Effector CD4-positive, alpha-beta T cell (primary cell): ENCODE measurements at places on chromosomes 1 and 21.

DNA sequence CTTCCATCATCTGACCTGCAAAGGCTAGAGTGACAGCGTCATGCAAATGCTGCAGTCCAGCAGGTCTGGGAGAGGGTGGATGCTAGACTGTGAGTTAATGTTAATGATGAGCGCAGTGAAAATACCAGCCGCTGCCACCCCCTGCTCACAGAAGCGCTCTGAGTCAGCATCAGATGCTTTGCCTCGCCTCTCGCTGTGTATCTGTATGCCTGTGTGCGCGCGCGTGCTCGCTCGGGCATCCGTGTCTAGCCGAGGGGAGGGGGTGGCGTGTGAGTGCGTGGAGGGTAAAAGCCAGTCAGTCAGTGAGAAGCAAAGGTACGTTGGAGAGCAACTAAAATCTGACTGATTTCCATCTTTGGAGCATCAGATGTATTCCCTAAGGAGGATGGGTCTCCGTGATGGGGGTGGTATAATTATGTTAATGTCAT, 858.7 kb downstream of the USP25 start:
- DNase-seq = no peak

DNA sequence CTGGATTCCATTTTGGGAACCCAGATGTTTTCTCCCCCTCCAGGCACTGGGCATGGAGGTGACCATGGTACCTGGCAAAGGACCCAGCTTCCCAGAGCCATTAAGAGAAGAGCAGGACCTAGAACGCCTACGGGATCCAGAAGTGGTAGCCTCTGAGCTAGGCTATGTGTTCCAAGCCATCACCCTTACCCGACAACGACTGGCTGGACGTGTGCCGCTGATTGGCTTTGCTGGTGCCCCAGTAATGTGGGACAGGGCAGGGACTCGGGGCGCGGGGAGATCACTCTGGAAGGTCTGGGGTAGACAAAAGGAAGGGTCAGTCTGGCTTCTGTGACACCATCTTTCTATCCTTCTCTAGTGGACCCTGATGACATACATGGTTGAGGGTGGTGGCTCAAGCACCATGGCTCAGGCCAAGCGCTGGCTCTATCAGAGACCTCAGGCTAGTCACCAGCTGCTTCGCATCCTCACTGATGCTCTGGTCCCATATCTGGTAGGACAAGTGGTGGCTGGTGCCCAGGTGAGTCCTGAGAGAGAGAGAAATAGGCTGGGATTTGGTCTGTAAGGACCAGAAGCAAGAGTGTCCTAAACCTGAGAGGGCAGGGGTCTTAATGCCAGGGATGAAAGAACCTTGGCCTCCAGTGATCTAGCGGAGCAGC, 1.6 kb downstream of the UROD start:
- DNase-seq = no peak

GRCh38 chr21:33348706-33349105, 23.9 kb downstream of the IFNAR1 start:
- DNase-seq = no peak

- no peak for DNase-seq
These were observed 175.7 kb downstream of the HHIPL2 start for GRCh38 chr1:222372221-222372620.

- DNase-seq = no peak
These were observed 15.1 kb downstream of the LCA5L start for GRCh38 chr21:39430457-39430856.

DNA sequence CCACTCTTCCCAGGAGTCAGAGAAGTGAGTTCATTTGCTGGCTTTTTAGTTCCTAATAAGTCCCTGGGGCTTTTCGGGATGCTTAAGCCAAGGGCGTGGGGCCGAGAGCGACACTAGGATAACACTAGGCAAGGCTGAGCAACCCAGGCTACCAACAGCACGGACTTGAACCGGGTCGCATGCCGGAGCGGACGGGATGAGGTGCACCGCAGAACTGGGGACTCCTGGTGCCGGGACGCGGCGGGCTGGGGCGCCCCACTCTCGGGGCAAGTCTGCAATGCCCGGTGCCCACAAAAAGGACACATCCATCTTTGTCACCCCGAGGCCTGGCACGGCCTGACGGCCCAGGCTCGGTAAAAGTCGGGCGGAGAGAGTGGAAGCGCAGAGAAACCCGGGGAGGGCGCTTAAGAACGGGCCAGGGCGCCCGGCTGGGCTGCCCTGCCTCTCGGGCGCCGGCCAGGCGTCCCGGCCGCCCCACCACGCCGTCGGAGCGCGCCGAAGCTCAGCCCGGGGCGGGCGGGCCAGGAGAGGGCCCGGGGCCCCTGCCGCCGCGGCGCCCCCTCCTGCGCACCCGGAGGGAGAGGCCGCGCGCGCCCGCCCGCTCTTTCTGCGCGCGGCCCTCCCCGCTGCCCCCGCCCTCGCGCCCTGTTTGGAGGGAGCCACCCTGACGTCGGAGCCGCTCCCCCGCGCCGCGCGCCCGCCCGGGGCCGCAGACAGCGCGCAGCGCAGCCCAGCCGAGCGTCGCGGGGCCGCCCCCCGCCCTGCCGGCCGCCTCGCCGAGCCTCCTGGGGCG, at the start of gene NBL1:
Gene NBL1 (plus strand): TSS at position 710 of the 793 bp plus-strand sequence. CDS start 10,720 bp downstream, outside the sequence.
- DNase-seq = peak; percentile 58

- DNase-seq = no peak
These were observed 69.4 kb downstream of the VAV3 start for GRCh38 chr1:107895403-107896191.

GRCh38 chr21:39080366-39080765, 102.9 kb downstream of the PSMG1 start:
- no peak for DNase-seq

- no peak for DNase-seq
These were observed 41.3 kb downstream of the ADAMTS5 start for GRCh38 chr21:26925636-26926035.

DNA sequence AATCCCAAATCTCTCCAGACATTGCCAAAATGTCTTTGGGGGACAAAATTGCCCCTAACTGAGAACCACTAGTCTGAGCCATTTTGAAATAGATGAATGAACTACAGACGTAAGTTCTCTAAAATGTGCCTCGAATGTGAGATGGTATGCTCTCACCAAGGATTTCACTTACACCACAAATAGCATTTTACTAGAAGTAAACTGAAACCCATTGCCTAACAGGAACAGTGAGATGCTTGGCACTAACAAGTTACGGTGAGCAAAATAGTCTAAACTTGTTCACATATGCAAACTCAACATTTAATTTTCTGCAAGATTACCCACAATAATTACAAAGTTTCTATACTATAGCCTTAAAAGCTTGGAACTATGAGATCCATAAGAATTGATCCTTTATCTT, 343.6 kb upstream of the ESRRG start:
- no peak for DNase-seq

DNA sequence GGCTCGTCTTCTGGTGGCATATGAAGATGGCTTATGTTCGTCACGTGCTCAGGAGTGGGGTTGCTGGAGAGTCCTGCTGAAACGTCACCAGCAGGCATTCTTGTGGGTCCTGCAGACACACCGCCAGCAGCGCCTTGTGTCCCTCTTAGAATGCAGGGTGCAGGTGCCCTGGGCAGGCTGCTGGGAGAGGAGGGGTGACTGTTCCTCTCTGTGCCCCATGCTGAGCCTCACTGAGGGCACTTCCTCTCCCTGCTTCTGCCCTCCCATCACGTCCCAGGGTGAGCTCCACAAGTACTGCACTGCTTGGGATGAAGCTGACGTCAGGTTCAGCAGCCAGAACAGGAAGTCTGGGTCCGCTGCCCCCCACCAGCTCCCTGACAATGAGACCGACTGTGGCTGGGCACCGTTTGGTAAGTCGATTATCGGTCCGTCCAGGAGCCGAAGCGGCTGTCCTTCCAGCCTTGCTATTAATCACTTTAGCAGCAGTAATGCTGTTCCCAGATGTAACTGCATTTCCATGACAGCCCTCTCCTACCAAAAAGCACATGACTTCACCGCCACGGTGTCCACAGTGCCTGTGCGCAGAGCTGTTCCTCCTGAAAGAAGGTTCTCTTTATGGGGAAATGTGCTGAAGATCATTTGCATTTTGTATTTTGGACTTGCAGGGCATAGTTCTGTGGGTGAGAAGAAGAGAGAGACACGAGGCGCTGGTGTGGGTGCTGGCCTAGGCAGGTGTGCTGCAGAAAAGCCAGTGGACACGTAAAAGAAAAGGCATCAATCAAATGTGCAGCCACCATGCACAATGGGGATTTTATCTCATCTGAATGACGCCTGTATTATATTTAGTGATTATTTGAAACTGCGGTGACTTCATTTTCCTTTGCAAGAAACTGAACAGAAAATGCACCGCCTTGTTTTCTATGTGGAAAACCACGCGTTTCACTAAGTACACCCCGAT, 21.0 kb downstream of the SLC37A1 start:
- no peak for DNase-seq

- DNase-seq = no peak
These were observed 21.9 kb downstream of the FAM20B start for GRCh38 chr1:179047636-179047997.

DNA sequence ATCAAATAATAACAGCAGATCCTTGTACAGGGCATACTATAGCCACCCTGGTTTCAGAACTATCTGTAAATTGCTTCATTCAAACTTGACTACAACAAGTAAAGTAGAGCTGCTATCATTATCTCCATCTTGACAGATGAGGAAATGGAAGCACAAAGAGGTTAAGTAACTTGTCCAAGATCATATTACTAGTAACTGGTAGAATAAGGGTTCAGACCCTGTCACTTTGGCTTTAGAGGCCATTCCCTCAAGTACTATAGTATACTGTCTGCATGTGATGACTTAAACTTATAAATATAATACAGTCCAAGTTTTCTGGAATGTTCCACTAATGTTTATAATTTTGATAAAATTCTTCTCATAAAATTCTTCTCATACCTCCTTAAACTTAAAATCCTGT, 24.8 kb downstream of the PGM1 start:
- DNase-seq = no peak

GRCh38 chr1:21937372-21938121, 437 bp upstream of the HSPG2 start:
- peak; percentile 55 for DNase-seq

DNA sequence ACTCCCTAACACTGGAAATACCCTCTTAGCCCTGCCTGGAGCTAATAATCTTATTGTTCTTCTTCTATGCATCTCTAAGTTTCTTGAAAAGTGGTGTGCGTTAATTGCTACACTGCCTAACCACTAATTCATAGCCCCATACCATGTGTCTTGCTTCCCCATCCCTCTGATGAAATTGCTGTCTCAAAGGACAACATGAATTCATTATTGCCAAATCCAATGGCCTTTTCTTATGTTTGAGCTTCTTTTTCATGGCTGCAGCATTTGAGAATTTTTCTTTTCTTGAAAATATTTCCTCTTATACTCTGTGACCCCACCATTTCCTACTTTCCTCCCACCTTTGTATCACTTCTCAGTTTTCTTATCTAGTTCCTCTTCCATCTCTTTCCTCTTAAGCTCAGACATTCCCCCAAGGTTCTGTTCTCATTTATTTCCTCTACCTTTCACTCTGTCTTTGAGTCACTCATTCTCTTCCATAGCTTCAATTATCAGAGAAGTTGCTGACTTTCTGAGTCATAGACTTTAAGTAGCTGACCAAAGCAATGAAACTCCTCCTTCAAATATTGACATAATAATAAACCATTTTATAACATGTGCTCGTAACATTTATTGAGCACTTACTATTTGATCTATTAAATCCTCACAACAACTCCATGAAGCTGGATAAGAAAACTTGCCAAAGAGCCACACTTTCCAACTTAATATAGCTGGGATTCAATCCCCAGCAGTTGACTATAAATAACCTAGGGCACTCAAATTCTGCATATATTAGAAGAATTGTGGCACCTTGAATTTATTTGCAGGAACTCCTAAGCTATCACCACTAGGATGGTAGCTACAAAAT, 35.5 kb upstream of the ATP6V1G3 start:
- DNase-seq = no peak
